ENCODE measurements at places on chromosomes 1 and 21. TPM values are rescaled to one million over a fixed set of nuclear protein-coding genes. Genes with fewer than 3 reads are reported as not detected.

Gene ABCG1
- polyA plus RNA-seq = 10.2 TPM

Gene KCNN3
- 2.6 TPM for polyA plus RNA-seq

Gene NBPF10
- polyA plus RNA-seq = 3.7 TPM

Gene MLLT11
- 21.9 TPM for polyA plus RNA-seq

Gene ATP1A4
- polyA plus RNA-seq = not detected

Gene TCEANC2
- 8.7 TPM for polyA plus RNA-seq

Gene SLFNL1
- 0.37 TPM for polyA plus RNA-seq

Gene SLAMF9
- not detected for polyA plus RNA-seq

Gene DIPK1A
- polyA plus RNA-seq = 11.1 TPM

Gene FCRL1
- polyA plus RNA-seq = not detected

Gene NPR1
- 69.7 TPM for polyA plus RNA-seq

Gene TMCO1
- 192 TPM for polyA plus RNA-seq

Gene ENSA
- polyA plus RNA-seq = 172 TPM

- DNase-seq = no peak
These were observed 87.4 kb upstream of the CLDN14 start for GRCh38 chr21:36567216-36567885.

DNA sequence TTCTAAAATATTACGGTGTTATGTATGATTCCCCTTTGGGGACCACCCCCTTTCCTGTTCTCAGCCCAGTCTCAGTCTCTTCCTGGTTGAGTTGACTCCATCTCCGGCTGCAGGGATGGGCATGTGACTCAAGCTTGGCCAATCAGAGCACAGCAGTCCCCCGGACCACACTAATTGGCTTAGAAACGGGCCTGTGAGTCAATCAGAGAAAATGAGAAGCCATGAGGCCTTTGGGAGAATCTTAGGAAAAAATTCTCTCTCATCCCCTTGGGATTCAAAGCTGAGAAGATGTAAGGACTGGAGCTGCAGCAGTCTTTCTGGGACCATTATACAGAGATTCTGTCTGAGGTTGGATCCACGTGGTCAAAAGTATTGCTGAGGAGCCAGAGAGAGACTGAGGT is 10.7 kb upstream of the FHAD1 start:
- no peak for DNase-seq

GRCh38 chr1:91148641-91149069 is 126.8 kb upstream of the ZNF644 start:
- no peak for DNase-seq

DNA sequence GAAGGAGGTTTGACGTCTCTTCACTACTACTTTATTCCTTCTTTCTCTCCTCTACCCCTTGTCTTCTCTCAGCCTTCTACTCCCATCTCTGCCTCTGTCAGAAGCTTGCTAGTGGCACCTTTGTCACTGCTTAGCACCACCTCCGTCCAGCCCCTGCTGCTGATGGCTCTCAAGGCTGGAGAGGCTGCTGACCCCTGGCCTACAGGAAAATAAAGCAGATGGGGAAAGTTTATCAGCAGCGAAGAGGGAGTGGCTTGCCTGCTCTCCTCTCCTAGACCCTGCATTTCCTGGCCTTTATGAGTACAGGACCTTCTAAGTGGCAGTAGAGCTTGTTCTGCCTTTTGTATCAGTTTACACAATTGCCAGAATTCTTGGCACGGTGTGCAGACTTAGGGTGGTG is 27.0 kb downstream of the PROX1 start:
- DNase-seq = no peak

DNA sequence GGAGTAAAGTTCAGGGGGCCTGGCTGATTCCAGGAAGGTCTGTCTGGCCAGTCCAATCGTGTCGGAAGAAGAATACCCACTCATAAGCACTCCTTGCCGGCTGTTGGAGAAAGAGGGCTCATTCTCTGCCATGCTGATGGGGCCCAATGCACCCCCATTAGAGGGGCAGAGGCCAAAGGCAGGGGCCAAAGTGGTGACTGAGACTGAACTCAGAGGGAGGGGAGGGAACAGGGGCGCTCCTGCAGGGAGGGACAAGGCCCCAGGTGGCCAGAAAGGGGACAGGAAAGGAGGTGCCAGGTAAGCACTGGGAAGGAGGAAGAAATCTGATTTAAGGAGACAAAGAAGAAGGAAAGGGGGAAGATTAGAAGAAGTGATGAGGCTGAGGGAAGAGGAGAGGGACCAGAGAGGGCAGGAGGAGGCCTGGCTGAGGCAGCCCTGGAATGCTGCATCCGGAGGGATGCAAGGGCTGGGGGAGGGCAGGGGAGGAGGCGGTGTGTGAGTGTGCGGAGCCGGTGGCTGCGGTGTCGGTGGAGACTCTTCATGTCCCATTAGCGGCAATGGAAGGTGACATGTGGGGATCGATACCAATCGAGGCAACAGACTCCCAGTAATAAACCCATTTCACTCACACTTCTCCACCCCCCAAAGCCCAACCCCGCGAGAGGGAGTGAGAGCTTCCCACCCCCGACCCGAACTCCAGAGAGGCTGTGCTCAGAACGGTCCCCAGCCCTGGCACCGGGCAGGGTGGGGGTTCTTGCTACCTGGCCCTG is 12.0 kb upstream of the ETV3L start:
- no peak for DNase-seq

DNA sequence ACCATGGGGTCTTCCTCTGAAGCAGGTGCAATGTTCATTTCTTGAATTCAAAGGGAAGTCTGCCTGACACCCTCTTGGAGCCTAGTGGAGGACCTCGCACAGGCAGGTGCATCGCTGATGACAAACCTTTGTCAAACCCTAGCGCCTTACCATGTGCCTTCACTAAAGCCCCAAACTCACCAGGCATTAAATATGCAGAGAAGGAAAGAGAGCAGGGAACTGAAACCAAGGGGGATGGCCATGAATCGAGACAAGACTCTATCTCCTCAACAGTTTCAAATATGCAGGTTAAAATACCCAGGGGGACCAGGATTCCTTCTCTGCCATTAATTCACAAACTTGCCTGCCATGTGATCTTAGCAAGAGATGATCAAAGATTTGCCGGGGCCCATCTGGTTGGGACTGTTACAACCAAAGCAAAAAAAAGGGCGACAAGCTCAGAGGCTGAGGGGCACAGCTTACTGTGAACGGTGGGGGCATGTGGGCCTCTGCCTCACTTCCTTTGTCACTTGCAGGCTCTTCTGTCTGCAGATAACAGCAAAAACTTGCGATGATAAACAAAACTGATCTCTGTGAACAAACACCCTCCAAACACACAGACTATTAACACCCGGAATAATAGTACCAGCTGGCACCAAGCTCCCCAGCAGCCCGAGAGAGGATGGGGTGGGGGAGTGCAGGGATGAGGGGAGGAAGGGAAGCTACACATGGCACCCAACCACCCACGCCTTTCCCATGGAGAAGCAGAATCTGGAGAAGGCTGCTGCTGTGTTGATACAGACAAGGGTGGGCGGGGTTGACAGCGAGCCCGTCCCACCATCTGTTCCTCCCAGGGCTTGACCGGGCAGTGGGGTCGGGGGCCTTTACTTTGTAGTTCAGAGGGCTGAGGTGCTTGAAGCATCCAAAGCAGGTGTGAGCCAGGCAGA is 33.9 kb downstream of the TMEM63A start:
- DNase-seq = no peak

- no peak for DNase-seq
These were observed 7.5 kb downstream of the KIF1B start for GRCh38 chr1:10217748-10218441.

- DNase-seq = no peak
These were observed 33.5 kb upstream of the UTS2 start for GRCh38 chr1:7886405-7886745.

DNA sequence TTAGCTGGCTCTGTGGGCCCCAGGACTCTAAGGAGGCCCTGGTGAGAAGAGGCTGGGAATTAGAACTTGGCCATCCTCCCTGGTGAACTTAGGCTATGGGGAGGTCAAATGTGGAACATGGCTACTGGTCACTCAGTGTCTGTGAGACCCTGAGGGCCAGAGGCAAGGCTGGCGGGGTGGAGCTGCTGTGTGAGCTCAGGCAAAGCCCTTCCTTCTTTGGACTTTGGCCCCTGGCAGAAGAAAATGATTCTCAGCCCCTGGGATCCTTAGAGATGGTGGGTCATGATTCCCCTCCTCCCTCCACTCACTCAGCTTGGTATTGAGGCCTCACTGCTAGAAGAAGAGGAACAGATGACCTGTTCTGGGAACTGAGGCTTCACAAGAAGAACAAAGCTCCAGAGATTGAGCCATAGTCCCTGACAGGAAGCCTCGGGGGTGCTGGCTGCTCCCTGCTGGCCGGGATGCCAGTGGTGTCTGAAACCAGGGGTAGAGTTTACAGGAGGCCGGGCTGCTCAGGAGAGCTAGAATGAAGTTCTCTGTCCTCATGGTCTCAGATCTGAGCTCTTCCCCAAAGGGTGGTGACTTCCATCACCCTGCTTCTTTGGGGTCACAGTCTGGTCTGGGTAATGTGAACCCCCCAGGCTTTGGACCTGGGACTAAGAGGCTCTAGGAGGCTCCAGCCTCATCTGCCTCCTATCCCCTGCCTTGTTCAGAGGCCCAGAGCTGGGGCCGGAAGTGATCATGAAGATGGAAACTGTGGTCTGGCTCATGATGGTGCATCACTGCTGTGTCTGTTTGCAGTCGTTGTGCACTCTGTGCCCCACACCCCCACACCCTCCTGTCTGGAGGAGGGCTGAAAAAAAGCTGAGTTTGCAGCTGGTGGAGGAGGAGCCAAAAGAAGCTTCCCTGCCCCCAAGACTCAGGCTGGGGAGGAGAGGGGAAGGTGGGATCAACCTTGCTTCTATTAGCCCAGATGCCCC is 905 bp downstream of the BTBD19 start:
- no peak for DNase-seq

DNA sequence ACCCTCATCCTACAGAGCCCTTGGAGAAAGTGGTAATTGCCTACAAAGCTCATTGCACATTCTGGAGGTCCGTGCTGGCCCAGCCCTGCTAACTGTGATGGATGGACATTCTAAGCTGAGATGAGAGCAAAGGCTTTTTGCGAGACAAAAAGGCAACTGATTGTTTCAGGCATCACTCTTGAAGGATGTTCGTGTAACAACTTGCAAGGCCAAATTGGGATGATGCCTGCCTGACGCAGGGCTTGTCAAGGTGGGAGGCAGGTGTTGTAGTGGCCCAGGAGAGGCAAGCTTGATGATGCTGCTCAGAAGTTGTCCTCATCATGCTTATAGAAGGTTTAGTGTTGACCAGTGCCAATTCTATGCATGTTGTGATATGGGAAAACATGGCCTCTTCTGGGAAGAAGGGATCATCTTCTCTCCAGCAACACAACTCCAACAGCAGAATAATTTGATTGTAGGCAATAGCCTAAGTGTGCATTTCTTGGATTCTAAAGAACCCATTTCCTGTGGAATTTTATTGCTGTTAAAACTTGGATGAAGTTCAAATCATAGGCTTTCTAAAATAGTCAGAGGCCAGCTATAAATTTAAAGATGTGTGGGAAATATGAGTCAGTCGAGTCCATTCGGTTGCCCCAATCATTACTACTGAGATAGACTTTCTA is 102.5 kb upstream of the COA6 start:
- DNase-seq = no peak

DNA sequence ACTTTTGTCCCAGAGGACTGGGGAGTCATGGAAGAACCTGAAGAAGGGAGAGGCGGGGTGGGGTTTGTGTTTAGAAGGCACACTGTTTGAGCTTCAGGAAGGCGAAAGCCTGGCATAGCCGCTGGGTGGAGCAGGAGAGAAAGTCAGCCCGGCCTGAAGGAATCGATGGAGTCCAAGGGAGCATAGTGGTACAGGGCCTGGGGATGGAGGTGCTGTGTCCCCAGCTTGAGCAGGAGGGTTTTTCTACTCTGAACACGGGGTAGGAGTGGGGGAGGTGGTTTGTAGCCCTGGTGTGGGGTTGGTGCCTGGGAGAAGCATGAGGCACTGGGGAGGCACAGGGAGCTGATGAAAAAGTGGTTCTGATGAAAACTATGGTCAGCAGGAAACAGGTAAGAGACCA is 4.7 kb upstream of the CCDC24 start:
- DNase-seq = no peak

- no peak for DNase-seq
These were observed 17.7 kb downstream of the TEX38 start for GRCh38 chr1:46689356-46689755.

DNA sequence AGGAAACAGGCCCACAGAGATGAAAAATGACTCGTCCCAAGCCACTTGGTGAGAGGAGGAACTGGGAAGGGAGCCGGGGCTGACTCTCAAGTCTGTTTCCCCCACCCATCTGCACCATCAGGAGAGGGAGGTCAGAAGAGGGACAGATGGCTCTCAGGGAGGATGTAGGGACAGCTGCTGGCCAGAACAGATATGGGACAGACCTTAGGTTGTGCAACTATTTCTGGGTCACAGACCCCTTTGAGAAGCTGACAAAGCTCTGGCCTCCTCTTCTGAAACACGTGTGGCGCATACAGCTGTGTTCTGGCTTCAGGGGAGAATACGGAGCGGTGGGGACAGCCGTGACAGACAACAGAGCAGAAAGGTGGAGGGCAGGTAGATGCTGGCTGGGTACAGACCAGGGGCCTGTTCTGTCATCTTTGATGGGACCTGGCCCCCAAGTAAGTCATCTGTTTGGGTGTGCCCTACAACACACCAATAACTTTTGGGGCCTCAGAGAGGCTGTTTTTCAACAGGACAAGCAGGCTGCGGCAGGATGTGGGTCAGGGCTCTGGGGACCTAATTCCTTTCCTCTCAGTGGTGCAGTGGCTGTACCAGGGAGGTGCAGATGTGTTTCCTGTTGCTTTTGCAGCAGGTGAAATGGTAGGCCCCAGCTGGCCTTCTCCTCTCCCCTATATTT is 7.3 kb downstream of the SH3BGRL3 start:
- DNase-seq = no peak

GRCh38 chr1:200877010-200877409 is 4.2 kb downstream of the GPR25 start:
- no peak for DNase-seq

DNA sequence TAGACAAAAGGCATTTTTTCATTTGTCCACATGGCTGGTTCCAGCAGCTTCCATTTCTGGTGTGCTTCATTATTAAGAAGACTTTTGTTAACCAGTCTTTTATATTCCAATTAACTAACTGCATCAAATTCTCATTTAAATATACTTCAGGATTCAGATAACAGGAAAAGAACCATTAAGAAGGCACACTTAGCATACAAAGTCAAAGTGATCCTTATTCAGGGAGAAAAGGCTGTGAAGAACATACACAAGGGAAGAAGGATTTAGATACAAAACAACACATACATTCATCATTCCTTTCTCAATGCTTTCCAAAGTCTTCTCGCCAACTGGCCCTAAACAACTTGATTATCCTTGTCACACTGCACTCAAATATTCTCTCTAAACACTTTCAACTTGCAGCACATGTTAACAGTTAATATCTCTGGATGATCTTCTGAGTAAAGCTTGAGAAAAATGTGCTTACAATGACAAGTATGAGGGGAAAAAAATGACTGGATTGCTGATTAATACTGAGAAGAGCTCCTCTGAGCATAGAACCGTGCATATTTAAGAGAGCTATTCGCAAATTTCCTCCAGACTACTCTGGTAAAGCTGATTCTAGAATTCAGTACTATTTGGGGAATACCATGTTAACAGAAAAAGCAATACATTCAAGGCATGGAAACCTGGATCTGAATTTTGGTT is 225.2 kb upstream of the TNR start:
- DNase-seq = no peak

DNA sequence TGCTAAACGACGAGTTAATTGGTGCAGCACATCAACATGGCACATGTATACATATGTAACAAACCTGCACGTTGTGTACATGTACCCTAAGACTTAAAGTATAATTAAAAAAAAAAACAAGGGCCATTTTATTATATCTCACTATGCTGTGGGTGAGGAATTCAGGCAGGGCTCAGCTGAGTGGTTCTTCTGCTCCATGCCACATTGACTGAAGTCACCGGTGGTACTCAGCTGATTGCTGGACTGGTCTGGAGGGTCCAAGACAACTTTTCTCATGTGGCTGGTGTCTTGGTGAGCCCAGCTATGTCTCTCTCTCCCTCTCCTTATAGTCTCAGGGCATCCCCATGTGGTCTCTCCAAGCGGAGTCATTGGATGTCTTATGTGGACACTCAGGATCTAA is 275.0 kb downstream of the GRIK3 start:
- no peak for DNase-seq

Data from left renal pelvis (tissue), 4 donors.